ENCODE measurements at places on chromosomes 13 and 19.

- no peak for DNase-seq
These were observed 9.0 kb downstream of the TNFSF14 start for GRCh38 chr19:6660930-6661329.

DNA sequence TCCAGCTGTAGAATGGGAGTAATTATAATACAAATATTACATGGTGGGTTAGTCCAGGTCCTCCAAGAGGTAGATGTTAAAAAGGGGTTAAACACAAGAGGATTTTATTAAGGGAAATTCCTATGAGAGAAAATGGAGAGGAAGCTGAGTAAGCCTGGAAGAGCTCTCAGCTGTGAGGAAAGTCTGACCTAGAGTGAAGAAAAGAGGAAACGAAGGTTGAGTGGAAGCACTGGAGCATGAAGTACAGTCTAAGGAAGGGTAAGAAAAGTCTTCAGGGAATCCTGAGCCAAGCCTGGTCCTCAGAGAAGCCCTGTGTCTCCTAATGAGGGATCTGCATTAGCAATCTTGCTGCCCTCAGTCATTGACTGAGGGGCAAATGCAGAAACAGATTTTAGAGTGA is 506.2 kb downstream of the GPC5 start:
- no peak for DNase-seq

GRCh38 chr19:29609636-29610035 is 3.6 kb downstream of the POP4 start:
- DNase-seq: no peak

GRCh38 chr19:38778733-38779132 is 5.4 kb upstream of the LGALS7 start:
- DNase-seq: no peak
